ENCODE measurements at places on chromosomes 5 and 9. TPM values are rescaled to one million over a fixed set of nuclear protein-coding genes. Genes with fewer than 3 reads are reported as not detected.

DNA sequence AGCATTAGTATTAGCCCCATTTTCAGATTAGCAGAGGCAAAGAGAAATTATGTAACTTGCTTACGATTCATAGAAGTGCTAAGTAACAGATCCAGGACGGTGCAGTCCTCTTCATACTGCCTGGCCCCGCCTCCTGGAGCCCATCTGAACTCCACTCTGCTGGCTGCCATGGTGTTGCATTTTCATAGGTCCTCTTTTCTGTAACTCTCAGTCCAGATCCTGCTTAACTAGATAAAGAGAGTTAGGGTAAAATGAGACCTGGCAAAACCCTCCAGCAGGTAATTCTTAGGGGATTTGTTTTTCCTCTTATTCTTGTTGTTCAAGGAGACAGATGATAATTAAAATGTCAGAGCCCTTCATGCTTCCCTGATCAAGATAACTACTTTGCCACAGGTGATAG, 135.1 kb upstream of the EFNA5 start:
- no peak overlapping the region for H3K27ac ChIP-seq
- peaks cover 17% of the 10 kb centered on the region for H3K4me1 ChIP-seq

GRCh38 chr9:114464281-114465051, 40.8 kb downstream of the WHRN start:
- no peaks in the 10 kb centered on the region for H3K36me3 ChIP-seq
- no peak for DNase-seq
- H3K27ac ChIP-seq, result no peak overlapping the region
- no peaks in the 10 kb centered on the region for H3K27me3 ChIP-seq
- H3K4me3 ChIP-seq, result no peak overlapping the region

GRCh38 chr9:125447202-125447802, 185.7 kb downstream of the GAPVD1 start:
- no peak for DNase-seq
- H3K4me3 ChIP-seq, result no peak overlapping the region
- no peaks in the 10 kb centered on the region for H3K36me3 ChIP-seq
- no peaks in the 10 kb centered on the region for H3K27me3 ChIP-seq
- H3K27ac ChIP-seq, result peak overlapping the region; percentile 96
- peaks cover 30% of the 10 kb centered on the region for H3K4me1 ChIP-seq

- H3K4me3 ChIP-seq, result no peak overlapping the region
- no peaks in the 10 kb centered on the region for H3K4me1 ChIP-seq
- H3K27me3 ChIP-seq, result no peaks in the 10 kb centered on the region
- no peak for DNase-seq
- no peak overlapping the region for H3K27ac ChIP-seq
Observed at GRCh38 chr9:11892401-11892800, 800.8 kb upstream of the TYRP1 start.

- no peak for DNase-seq
- H3K36me3 ChIP-seq, result no peaks in the 10 kb centered on the region
- H3K4me3 ChIP-seq, result no peak overlapping the region
Observed at GRCh38 chr9:2109069-2109650, 94.0 kb downstream of the SMARCA2 start.

GRCh38 chr5:62306323-62306895, 403 bp downstream of the KIF2A start:
- H3K36me3 ChIP-seq, result no peaks in the 10 kb centered on the region
- H3K27ac ChIP-seq, result peak overlapping the region; percentile 91
- H3K4me3 ChIP-seq, result peak overlapping the region; percentile 87
- peak; percentile 74 for DNase-seq
- H3K4me1 ChIP-seq, result peaks cover 10% of the 10 kb centered on the region

RNF208 gene
- 8.1 TPM for polyA plus RNA-seq

All from cardiac muscle cell (in vitro differentiated cells and primary cell).